ENCODE measurements at places on chromosomes 13 and 19.

- no peak for DNase-seq
Observed at GRCh38 chr19:29428071-29428470, 97.7 kb upstream of the VSTM2B start.

- no peak for DNase-seq
Observed at GRCh38 chr13:44651209-44651608, 75.1 kb upstream of the TSC22D1 start.

- no peak for DNase-seq
Observed at GRCh38 chr13:40042991-40043390, 387.5 kb downstream of the COG6 start.

- DNase-seq: no peak
Observed at GRCh38 chr13:65584126-65584525, 1646.0 kb downstream of the PCDH9 start.

DNA sequence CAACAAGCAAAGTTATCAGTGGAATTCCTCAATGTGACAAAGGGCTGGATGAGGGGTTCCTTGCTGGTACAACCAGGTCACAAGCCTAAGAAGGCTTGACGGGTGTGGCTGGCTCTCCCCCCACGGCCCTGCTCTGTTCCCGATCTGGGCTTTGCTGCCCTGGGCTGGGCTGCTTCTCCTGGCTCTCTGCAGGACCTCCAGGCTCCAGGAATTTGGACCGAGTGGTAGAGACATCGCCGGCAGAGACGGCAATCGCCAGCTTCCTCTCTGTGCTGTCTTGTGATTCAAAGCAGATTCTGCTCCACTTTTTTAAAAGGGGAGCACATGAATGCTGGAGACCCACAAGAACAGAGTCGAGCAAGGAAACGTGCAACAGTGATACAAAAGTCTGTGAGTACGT lies at the start of gene SERPINE3:
SERPINE3 (plus strand) TSS at position 338 of the 400 bp plus-strand sequence. CDS start 1,401 bp downstream, outside the sequence.
- DNase-seq: no peak

- DNase-seq: no peak
Observed at GRCh38 chr19:38892841-38893240, 6.6 kb downstream of the SIRT2 start.

- no peak for DNase-seq
Observed at GRCh38 chr13:107421951-107422350, 793.4 kb downstream of the LIG4 start.

DNA sequence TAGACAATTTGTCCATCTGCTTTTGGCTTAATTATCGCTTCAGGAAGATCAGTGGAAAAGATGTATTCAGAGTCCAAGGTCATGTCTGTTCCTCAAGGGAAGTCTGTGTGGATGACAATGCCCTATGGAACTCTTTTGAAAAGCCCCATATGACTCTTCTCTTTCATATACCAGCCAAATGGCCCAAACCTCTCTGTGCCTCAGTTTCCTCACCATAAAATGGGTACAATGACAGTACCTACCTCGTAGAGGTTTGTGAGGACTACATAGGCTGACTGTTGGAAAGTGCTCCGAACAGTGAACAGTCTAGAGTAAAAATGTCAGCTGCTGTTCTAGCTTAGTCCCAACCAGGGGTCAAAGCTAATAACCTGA lies 104.6 kb downstream of the COL4A2 start:
- no peak for DNase-seq

- peak; percentile 78 for DNase-seq
Observed at GRCh38 chr19:38634757-38635482, 12.5 kb upstream of the ACTN4 start.

DNA sequence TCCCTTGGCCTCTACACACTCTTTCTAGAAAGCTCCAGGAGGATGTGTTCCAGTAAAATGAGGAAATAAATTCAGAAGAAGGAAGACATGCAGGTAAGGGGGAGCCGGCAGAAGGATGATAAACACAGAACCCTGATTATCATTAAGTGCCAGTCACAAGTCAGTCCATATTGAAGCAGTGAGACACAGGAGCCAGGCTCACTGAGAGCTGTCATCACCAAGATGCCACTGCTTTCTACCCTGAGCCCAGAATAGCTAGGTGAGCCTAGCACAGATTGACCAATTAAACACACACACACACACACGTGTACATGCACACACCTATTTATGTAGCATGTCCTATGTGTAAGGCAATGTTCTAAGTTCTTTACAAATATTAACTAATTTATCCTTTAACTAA lies 211.4 kb upstream of the IPO5 start:
- no peak for DNase-seq

DNA sequence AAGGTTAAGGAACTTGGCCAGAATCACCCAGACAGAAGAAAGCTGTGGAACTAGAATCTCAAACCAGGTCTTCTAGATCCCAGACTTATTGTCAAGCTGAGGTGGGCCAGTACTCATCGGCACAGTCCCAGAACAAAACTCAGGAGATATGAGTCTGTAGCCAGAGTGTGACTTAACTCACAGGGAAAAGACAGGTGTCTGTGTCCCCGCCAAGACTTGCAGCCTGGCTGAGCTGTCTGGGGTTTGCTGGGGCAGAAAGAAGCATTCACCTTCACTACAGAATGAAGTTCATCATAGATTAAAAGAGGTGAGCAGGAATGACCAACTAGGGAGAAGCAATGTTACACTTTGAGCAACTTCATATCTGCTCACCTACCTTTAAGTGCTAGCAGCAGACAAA lies 257.2 kb downstream of the FOXO1 start:
- no peak for DNase-seq

GRCh38 chr13:94254737-94255136 lies 224.7 kb downstream of the DCT start:
- no peak for DNase-seq
